Cerebellar nuclear complex (tissue), 1 donor: ENCODE measurements at places on chromosomes 2 and 18.

GRCh38 chr2:241494311-241494908, 14.0 kb downstream of the STK25 start:
- no peak for DNase-seq

- DNase-seq = no peak
These were observed 357.0 kb downstream of the GALNT13 start for GRCh38 chr2:154228566-154229280.

DNA sequence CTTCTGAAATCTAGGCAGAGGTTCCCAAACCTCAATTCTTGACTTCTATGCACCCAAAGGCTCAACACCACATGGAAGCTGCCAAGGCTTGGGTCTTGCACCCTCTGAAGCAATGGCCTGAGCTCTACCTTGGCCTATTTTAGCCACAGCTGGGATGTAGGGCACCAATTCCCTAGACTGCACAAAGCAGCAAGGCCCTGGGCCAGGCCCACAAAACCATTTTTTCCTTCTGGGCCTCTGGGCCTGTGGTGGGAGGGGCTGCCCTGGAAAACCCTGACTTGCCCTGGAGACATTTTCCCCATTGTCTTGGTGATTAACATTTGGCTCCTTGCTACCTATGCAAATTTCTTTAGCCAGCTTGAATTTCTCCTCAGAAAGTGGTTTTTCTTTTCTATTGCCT, 315.2 kb downstream of the DCDC2C start:
- DNase-seq = no peak

DNA sequence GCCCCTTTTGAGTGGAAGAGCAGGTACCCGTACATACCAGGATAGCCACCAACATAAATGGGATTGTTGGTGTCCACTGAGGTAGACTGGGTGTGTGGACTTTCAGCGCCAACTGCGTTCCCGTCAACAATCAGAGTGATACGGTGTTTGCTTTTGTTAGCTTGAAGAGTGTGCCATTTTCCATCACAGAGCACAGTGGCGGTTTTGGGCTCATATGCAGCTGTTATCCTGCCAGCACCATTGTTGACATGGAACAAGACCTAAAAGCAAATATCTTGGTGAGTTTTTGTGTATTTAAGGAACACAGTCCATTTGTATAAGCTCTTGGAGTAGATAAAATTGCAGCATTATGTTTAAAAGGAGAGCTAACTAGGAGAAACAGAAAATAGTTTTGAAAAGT, 174.5 kb downstream of the LAMA1 start:
- DNase-seq = no peak

DNA sequence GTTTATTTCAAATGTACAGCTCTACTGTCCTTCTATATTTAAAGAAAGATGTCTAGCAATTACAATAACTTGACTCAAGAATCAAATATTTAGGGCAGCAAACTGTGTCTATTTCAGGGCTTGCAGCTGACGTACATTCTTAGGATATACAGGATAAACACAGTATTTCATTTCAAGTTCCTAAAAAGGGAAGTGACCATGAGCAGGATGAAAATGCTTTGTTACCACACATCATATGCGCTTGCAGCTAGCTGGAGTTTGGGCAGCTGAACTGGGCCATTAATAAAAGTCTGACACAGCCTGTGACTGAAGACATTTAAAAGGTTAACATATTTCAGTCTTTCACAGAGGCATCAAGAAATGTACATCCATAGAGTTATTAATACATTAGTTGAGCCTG, 264.6 kb upstream of the TRIB2 start:
- no peak for DNase-seq

DNA sequence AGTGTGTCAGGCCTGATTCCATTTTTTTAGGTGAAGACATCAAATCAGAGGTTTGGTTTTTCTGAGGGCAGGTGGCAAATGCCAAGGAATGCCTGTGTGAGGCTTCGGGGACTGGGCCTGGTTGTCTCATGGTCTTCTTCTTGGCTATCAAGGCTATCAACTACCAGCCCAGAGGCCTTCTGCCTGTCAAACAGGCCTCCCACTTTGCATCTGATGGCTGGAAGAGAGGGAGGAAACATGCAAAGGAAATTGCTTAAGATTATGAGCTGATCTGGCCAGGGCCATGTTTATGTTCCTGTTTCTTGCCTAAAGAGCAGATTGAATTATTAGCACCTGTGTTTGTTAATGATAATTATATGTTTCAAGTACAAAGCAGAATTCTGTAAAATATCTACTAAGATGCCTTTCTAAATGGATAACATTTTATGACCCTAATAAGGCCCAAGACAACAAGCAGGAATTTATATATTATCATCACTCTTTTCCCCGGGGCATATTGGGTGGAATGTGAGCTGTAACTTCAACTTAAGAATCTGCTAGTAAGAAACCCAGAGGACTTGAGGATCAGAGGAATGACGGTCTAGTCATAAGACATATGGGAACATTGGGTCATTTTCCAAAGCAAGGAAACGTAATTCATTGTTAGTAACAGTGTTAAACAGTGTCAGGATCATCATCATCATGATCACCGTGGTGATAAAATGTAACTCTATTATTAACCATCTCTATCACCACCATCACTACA, 123.2 kb downstream of the LYPD6B start:
- no peak for DNase-seq

GRCh38 chr2:85396531-85397470, 13.4 kb downstream of the CAPG start:
- DNase-seq = no peak

DNA sequence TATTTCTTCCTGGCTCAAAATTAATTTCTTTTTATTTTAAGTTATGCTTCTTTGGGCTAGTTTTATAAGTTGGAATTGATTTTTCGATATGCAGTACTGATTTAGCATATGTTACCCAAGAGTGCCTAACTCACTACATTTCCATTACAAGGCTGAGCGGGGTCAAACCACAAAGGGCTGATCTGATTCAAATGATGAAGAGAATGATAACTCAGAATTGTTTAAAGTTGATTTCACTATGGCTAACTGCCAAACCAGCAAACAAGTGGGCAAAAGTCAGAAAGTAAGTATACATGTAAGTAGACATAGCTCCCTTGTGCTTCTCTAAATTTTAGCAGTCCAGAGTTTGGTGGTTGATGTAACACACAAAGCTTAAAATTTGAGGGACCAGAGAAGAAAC, 35.6 kb downstream of the RAD51AP2 start:
- DNase-seq = no peak

DNA sequence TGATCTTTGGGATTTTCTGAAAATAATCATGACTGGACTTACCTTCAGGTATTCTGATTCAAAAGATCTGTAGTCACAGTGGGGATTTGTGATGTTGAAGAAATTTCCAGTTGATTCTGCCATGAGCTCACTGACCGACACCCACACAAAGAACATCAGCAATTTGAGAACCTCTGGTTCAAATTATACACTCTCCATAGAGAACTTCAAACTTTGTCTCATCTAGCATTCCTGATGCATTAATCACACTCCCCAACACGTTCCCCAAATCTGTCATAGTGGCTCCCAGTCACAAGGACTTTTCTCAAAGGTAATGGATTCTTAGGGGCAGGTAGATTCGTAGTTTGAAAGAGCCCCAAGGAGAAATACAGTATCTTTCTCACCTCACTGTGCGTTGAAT, 584.3 kb downstream of the FBXO15 start:
- DNase-seq = no peak
